ENCODE measurements at places on chromosomes 16 and 17. TPM values are rescaled to one million over a fixed set of nuclear protein-coding genes. Genes with fewer than 3 reads are reported as not detected.

Gene CNGB1
- total RNA-seq: not detected

Gene SAT2
- total RNA-seq: 38.2 TPM

Gene OR3A3
- not detected for total RNA-seq

Gene THOC6
- 14.7 TPM for total RNA-seq

Gene DLX3
- total RNA-seq: not detected

Gene RAB26
- 0.26 TPM for total RNA-seq

Gene TSPAN10
- total RNA-seq: 0.43 TPM

Gene MXRA7
- total RNA-seq: 145 TPM

Gene ODAD4
- total RNA-seq: 0.11 TPM

Gene CLDN9
- total RNA-seq: not detected

Gene RHBDF1
- 17.0 TPM for total RNA-seq

Gene SMIM22
- total RNA-seq: not detected

Gene GINS3
- 5.4 TPM for total RNA-seq

Gene TMEM204
- 170 TPM for total RNA-seq

Gene GEMIN4
- total RNA-seq: 8.9 TPM

Gene CLEC3A
- not detected for total RNA-seq

Gene JUP
- total RNA-seq: 328 TPM

Gene TMEM114
- not detected for total RNA-seq

Gene KIF2B
- not detected for total RNA-seq

Gene PNMT
- total RNA-seq: 1.2 TPM

Gene CCL2
- total RNA-seq: 53.9 TPM

Gene TEX14
- total RNA-seq: under 0.01 TPM

Gene TIGD7
- 4.4 TPM for total RNA-seq

Gene PALB2
- 6.6 TPM for total RNA-seq

Gene NPIPB6
- not detected for total RNA-seq

Gene ZNF174
- total RNA-seq: 5.1 TPM

Gene PRCD
- 0.54 TPM for total RNA-seq

Gene C16orf96
- not detected for total RNA-seq

Gene OMG
- total RNA-seq: 2.4 TPM

Gene DRC3
- 2.3 TPM for total RNA-seq

Gene ARL5C
- total RNA-seq: not detected

Gene PERCC1
- not detected for total RNA-seq

Gene GP1BA
- total RNA-seq: not detected

Gene MAF
- total RNA-seq: 108 TPM

Gene IGF2BP1
- 0.17 TPM for total RNA-seq

Gene ARHGAP27
- total RNA-seq: 31.4 TPM

Gene SAMD14
- 3.0 TPM for total RNA-seq

Gene GSG1L2
- total RNA-seq: not detected

Gene PDE6G
- 4.3 TPM for total RNA-seq

Gene EPN3
- under 0.01 TPM for total RNA-seq

Gene EPX
- total RNA-seq: not detected

Gene IL21R
- 0.09 TPM for total RNA-seq

Gene FLOT2
- 109 TPM for total RNA-seq

Gene DNAI2
- total RNA-seq: not detected

Gene SLC5A11
- total RNA-seq: not detected

Gene KCNH4
- total RNA-seq: under 0.01 TPM

Gene CCL14
- total RNA-seq: 12.5 TPM

Gene SPNS1
- total RNA-seq: 21.9 TPM

Gene NAGLU
- total RNA-seq: 32.3 TPM

Gene FBXW10
- total RNA-seq: under 0.01 TPM

Gene GLP2R
- 0.17 TPM for total RNA-seq

Gene SPAG5
- total RNA-seq: 6.0 TPM

Gene CCL8
- total RNA-seq: not detected

Gene MYH2
- total RNA-seq: not detected

Gene CASKIN1
- 0.43 TPM for total RNA-seq

Gene CEP295NL
- total RNA-seq: 1.3 TPM

Gene TP53TG3F
- not detected for total RNA-seq

Gene TBCD
- total RNA-seq: 62.7 TPM

Gene CMIP
- total RNA-seq: 6.2 TPM
